Hypothalamus (tissue), 51 donors: ENCODE measurements at places on chromosomes 2 and 18.

GRCh38 chr2:218985325-218986091 is 524 bp upstream of the FEV start:
- DNase-seq = no peak

DNA sequence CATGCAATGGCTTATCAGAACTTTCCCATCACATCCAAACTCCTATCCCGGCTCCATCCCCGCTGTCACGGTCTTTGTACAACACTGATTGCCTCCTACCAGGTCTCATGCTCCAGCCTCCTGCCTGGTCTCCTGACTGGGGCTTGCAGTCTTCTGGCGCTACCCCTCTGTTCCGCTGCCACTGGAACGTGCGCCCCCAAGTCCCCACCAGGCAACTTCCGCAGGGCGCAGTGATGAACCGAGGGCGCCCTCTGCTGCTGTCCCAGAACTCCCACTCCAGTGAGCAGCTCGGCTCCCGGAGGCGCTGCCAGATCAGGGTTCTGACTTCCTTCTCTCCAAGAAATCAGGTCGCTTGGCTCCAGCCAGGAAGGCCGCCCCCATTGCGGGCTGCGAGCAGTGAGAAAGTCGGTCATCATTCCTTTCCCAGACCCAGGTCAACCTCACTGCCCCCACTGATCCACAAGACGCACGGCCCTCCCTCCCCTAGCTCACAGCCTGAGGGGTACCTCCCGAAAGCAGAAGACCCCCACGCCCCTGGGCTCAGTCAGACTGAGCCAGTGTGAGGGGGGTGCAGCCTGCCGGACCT is 43.9 kb upstream of the RAB11FIP5 start:
- no peak for DNase-seq

DNA sequence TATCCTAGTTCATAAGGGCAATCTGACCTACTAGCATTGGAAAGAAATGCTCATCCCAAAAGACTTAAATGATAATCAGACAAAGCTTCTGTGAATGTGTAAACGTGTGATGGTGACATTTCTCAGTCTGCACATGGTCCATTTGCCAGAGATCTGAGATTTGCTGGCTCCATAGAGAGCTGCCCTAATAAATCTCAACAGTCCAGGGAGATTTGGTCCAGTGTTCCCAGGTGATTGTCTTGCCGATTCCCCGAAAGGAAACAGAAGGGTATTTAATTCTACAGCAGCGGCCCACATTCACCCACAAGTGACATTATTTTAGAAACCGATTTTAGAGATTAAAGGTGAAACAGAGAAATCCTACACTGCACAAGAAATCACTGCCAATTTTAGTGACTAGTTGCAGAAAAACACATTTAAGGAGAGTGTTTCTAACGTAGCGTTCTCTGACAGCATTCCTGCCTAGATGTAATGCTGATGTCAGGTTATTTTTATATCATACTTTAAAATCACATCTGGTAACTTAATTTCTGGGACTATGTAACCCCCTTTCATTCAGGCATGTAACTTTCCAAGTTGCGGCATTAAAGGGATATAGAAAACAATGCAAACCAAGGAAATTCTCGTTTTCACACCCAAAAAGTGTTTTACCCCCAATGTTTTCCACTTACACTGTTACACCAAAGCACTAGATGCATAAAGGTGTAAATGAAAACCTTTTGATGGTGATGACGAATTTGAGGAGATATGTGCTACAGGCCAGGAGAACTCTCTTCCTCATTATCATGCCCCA is 231.9 kb upstream of the FN1 start:
- DNase-seq = no peak

DNA sequence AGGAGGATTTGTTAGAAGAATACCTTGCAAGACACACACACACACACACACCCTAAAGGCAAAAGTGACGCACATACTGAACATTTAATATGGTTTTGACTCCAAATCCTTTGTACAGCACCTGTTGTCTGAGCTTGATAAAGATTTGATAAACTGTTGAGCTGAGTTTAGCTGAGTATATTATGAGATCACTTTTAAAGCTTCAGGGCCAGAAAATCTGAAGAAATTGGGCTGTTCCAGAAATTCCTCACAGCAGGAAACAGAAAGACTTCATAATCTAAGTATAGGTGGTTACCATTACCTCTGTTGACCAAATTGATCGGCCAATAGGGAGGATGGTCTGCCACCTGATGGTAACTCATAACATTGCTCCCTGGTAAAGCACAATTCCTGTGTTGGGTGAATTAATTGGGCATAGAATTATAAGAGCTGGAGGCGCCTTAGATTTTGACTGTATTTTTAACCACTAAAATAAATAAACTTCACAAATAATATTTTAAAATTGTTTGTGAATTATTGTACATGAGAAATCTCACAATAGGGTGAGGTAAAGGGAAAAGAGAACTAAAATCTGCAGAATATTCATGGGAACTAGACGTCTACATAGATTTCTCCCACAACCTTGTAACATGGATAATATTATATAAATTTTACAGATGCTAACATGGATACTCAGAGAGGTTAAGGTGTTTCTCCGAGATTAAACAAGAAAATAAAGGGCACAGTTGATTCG is 21.8 kb upstream of the RPIA start:
- no peak for DNase-seq
